ENCODE measurements at places on chromosomes 3 and 15.

DNA sequence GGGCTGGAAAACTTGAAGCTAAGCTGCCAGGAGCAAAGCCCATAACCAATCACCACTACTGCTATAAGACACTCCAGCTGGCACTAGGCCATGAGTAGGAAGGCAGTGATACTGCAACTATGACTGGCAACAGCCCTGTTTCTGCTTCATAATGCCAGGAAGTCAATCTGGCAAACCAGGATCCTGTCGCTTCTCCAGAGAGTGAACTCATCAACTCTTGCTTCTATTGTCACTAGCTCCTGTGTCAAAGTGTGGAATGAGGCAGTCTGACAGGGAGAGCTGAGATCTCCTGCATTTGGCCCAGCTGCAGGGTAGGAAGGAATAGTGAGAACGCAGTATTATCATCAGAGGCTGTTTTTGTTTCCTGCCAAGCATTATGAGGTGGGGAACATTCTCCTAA, 105.3 kb downstream of the CTNNB1 start:
- no peak for DNase-seq

DNA sequence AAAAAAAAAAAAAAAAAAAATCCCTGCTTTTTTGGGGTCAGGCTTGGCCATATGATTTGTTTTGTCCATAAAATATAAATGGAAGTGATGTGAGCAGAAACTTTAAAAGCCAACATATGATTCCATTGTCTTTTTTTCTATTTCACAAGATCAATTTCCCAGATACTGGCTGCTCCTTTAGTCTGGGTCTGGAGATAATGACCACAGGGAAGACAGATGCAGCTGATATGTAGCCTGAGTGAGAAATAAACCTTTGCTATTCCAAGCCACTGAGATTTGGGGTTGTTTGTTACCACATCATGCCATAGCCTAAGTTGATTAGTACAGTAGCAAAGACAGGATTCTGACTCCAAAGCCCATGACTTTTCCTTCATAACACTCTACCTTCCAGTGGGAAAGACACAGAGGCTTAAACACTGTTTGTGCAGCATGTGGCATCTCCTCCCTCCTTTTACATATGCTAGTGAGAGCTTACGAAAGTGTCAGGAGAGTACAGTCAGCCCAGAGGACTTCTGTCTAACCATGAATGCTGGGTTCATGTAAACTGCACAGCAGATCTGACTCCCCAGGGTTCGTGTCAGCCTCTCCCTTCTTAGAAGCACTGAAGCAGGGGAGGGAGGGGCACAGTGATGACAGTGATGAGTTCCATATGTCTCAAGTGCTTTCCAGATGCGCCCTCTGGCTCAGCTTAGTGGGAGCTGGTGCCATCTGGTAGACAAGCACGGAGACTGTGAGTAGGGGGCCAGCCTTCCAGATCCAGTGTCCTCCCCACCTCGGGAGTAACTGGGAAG, 36.7 kb upstream of the SLC7A14 start:
- DNase-seq = no peak

DNA sequence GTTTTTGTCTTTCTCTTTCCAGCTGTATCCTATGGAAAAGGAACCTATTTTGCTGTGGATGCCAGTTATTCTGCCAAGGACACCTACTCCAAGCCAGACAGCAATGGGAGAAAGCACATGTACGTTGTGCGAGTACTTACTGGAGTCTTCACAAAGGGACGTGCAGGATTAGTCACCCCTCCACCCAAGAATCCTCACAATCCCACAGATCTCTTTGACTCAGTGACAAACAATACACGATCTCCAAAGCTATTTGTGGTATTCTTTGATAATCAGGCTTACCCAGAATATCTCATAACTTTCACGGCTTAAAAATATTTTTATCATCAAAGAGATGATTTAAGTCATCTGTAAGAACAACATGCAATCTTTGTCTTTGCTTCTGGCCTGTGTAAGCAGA, 44.9 kb upstream of the PARP14 start:
- DNase-seq = no peak

- DNase-seq = no peak
Measured at GRCh38 chr3:65639444-65639843, 399.3 kb downstream of the MAGI1 start.

DNA sequence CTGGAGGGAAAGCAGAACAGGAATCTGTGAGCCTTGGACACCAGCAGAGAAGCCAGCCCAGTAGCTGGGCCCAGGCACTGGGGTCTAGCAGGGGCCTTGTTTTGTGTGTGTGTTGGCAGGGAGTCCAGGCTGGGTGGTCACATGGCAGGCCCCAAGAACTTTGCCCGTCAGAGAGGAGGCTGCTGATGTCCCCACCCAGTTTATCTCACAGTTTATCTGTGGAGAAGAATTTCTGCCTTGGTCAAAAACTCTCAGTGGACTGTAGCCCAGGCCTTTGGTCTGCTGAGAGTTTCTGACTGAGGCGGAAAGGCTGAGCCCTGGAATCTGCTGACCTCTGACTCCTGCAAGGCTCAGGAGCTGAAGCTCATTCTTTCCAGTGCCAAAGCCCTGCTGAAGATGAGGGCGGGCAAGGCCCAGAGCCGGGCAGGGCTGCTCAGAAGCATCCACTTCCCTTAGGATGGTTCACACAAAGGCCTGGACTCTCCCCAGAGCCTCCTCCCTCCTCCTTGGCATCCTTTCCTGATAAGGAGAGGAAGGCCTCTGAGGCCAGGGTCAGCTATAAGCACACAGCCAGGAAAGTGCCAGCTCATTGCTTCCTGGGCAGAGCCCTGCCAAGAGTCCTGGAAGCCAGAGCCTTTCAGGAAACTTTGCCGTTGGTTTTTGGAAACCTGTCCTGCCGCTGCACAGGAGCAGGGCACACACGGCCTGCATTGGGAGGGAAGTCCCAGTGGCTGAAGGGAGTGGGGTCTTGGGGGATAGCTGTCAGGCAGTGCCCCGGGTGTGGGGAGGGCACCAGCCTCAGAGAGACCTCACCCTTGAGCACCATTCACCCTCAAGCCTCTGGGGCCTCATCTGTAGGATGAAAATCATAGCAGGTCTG, 37.2 kb upstream of the SLCO2A1 start:
- DNase-seq = no peak

DNA sequence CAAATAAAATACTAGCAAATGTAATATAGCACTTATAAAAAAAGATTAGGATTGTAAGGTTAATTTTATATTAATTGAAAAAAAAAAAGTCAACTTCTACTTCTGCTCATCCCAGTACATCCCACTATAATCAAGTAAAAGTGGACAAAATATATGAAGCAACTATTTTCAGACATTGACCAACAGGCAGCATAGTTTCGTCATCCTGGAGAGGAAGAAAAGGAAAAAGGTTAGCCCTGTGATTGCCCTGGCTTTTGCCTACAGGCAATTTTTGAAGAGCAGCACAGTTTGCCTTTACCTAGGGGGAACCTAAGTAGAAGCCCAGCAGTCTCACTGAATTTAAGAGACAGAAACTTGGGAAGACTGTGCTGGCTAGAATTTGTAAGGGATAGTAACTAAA, 52.2 kb upstream of the ACTC1 start:
- no peak for DNase-seq

DNA sequence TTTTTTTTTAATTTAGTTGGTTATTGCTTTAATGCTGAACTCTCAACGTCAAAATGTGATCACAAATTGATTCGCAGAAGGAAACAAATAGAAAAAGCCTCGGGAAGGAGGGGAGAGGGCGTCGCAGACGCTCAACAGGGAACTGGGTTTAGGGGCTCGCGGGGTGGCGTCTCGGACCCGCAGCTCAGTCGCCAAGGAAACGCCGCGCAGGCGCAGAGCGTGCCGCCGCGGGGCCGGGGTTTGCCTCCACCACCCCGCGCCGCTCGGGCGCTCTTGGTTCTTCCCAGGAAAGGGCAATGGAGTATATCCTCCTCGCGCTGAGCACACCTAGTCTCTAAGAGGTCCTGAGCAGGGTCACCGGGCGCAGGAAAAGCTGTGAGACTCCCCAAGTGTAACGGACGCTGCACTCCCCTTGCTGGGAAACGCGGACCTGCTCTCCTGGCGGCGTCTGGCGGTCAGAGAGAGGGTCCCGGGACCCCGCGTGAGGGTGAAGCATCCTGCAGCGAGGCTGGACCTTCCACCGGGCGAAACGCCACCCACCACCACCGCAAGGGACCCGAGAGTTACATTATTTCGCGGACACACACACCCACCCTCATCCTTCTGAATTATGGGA, 753 bp downstream of the PLCH1 start:
- peak; percentile 17 for DNase-seq

GRCh38 chr3:134312873-134313846, 61.1 kb downstream of the AMOTL2 start:
- DNase-seq = no peak

- no peak for DNase-seq
Measured at GRCh38 chr15:87579537-87579936, 677.0 kb downstream of the NTRK3 start.

DNA sequence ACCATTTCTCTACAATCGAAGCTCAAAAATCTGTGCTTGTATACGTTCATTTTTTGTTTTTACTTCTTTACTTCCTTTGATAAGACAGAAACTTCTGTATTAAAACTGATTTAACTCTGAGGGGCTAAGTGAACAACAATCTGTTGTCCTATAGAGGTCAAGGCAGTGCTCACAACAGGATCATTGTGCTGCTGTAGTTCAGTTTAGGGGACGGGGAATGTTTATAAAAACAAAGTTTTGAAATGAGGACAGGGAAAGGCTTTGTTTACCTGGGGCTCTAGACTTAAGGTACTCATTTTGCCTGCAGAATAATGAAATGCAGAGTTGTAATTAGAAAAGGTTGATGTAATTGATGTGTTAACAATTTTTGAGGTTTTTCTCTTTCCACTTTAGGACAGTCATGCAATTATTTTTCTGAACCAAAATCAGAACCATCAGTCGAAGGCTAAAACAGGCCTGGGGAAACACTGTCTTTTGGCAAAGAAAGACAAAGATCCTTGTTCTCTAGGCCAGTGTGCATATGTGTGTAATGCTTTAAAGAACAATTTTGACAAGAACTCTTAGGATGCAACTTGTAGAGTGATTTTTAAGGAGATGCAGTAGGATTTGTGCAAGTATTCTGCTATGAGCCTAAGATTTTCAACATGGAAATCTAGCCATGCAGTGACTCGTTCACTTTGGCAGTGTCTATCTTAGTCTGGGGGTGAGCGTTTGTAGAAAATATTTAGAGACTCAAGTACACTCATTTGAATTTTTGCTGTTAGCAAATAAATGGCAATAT, 165.2 kb downstream of the PGPEP1L start:
- DNase-seq = no peak

- DNase-seq = no peak
Measured at GRCh38 chr3:66795365-66795764, 202.7 kb upstream of the KBTBD8 start.

DNA sequence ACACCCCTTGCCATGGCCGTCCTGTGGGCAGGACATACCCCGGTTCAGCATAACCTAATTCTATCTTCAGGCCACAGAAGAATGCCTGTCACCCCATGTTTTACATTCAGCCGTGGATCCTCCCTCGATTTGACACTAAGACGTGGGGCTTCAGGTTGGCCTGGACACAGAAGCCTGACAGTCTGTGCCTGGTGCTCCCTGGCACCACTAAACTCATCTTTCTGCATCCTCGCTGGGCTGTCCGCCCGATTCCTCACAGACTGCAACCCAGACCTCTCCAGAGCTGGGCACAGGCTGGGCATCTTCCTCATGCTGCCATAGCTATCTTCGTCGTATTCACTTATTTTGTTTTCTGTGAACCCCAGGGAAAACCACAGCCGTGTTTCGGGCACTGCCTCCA, 117.8 kb upstream of the IQSEC1 start:
- no peak for DNase-seq

- DNase-seq = no peak
Measured at GRCh38 chr3:118181274-118181673, 853.4 kb downstream of the IGSF11 start.

DNA sequence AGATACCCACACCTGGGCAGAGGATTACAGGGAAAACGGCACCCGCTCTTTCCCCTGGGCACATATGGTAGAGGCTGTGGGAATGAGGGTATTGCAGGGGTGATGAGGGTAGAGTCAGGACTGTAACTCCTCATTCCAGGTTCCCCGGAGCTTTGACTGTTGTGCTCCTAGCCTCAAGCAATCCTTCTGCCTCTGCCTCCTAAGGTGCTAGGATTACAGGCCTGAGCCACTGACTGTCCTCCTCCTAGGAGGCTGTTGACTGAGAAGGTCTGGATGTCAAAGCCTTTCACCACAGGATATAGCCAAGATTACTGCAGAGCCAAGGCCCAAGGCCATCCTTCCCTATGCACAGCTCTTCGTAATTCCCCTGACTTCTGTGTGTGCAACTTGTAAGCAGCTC, 1.1 kb upstream of the MPI start:
- no peak for DNase-seq

- DNase-seq = no peak
Measured at GRCh38 chr15:68445351-68445750, 13.4 kb upstream of the ITGA11 start.

- DNase-seq = no peak
Measured at GRCh38 chr3:39222939-39223338, 30.5 kb upstream of the XIRP1 start.

DNA sequence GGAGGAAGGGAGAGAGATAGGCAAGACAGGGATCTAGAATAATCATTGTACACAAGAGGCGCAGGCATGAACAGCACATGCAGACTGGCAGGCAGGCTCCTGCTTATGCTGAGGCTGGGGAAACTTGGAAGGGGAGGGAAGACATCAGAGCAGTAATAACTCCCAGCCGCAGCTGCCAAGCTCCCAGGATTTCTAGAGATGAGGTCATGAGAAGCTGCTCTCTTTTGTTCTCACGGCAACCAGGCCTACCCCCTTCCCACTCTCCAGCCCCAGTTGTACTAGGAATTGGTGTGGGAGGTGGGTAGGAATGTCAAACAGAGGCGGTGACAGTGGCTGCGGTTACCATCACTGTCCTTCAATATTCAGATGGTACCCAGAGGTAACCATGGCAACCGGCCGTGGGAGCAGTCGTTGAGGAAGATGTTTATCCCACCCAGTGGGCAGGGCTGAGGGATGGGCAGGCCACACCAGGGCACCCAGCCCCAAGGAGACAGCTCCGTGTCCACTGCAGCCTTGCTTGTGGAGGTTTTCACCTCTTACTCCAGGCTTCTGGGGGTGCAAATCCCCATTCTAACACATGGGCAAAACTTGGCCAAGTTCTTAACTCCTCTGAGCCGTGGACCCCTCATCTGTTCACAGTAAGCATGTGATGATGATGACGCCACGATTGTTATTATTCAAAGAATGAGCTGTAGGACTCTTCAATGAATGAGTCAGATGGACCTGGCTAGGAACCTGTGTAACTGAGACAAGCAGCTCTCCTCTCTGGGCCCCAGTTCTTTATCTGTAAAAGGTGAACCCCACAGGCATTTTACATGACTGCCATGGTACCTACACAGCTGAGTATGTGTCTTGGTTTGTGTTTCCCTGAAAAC, 360.8 kb upstream of the PROK2 start:
- DNase-seq = no peak

DNA sequence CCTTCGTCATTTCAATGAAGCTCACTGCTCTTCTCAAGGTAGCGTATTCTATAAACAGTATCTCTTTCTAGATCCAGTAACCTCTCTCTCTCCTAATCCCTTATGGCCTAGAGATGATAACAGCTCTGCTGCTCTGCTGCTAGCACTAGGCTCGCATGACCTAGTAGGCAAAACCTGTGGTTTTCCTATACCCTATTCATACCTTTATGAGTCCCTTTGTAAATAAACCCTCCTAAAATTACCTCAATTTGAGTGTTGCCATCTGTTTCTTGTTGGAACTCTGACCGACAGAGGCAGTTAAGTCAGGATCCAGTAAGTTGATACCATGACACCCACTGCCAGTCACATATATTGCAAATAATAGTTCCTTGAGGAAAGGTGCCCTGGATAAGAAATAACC, 7.3 kb downstream of the CCDC14 start:
- no peak for DNase-seq

Measured in hematopoietic multipotent progenitor cell treated with erythropoietin and hydrocortisone succinate and interleukin-3 and kit ligand, for 8 days (in vitro differentiated cells).